Stimulated activated CD8-positive, alpha-beta memory T cell treated with anti-CD3 and anti-CD28 coated beads, Interleukin-7, amount 100 ng/mL, for 48 hours (primary cell): ENCODE measurements at places on chromosomes 2 and 18.

GRCh38 chr2:226207671-226208070 lies 591.9 kb downstream of the IRS1 start:
- no peak for DNase-seq

- no peak for DNase-seq
Observed at GRCh38 chr2:106044021-106044420, 150.1 kb downstream of the UXS1 start.

DNA sequence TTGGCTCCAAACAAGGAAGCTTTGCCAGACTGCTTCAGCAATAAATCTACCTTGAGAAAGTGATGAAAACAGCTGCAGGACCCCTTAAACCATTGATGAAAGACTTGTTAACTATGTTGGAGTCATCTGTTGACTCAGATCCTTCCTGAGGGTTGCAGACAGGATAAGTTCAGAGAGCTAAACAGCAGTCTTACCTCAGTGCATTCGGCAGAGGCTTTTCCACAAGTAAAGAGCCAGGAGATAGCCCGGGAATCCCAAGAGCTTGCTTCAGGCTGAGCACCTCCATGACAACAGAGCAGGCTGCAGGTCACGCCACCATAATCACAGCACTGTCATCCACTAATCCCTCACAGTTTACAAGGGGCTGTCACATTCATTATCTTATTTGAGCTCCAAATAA lies 23.7 kb downstream of the KIAA2012 start:
- no peak for DNase-seq

DNA sequence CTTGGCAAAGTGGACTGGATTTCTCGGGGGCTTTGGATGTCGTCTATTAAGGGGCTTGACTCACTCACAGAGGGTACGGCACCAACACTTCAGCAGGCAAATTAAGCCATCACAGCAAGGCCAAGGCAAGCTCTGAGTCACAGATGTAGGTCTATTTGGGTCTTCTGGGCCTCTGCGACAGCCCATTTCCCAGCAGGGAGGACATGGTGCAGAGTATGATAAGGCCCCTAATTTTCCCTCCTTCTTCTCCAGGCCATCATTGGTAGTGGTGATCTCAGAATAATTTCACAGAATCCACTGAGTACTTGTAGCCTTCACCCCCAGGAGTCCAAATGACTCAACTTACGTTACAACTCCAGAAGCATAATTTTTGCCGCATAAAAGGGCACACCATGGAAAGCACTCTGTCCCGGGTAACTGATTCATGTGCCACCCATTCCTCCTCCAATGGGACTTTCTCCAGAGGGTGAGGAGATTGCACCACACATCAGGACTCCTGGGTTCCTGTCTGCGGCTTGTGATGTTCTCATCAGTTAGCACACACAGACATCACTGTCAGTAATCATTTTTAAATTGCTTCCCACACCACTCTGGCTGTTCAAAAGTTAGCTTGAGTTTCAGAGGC lies 164.9 kb downstream of the TXNL1 start:
- DNase-seq: no peak

GRCh38 chr2:86241611-86242010 lies 42.4 kb downstream of the MRPL35 start:
- DNase-seq: no peak

GRCh38 chr18:61426492-61427053 lies 93.3 kb downstream of the CDH20 start:
- DNase-seq: no peak

GRCh38 chr2:157900203-157900602 lies 24.1 kb upstream of the ACVR1 start:
- DNase-seq: no peak

DNA sequence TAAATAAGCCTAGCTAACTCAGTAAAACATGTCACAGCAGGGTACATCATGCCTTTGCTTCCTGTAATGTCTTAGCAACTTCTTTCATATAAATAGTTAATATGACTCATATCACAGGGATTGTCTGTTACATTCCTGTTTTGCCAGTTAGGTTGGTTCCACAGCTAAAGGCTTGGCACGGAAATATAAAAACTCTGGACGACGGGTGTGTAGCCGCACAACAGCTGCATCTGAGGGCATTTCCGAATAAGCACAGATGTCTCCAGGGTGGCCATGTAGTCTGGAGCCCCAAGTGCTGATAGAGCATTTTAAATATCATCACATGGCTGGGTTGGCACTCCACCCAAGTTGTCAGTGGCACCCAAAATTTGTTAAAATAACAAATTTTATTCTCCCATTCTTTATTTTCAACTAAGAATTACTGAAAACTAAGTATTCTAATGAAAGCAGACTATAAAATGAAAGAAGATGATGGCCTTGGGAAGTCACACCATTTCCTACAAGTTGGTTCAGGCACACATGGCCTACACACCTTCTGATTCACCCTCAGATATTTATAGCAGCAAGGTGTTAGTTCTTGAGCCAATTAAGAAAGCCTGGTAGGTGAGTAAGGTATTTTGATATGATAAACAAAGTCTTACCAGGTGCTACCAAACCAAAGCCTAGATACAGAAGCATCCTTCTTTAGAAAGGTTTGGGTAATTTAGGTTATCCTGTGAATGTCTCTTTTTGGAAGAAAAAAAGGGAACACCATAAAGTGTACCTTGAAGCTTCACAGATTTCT lies 61.8 kb upstream of the STK17B start:
- DNase-seq: no peak

DNA sequence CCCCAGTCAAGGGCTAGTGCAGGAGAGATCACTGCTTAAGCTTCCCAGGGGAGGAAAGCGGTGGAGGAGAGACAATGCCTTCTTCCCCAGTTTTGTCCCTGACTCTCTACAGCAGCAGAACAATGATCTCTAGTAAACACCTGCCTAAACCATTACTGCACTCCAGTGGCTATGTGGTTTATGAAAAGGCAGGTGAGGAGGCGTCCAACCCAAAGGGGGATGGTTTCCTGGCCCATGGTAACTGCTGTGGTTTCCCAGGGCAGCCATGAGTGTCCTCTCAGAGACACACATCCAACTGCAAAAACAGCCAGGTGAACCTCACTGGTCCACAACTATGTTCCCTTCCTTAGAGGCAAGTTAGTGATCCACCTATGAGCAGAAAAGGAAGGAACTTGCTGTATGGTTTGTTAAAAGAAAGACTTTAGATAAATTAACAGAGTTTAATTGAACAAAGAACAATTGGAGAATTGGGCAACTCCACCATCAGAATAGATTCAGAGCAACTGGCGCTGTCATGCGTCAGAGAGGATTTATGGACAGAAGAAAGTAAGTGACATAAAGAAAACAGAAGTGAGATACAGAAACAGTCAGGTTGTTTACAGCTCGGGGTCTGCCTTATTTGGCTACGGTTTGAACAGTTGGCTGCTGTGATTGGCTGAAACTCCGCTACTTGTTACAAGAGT lies 4.8 kb upstream of the TTC39C start:
- DNase-seq: peak; percentile 14

GRCh38 chr18:37671530-37671929 lies 105.9 kb upstream of the CELF4 start:
- DNase-seq: no peak

- no peak for DNase-seq
Observed at GRCh38 chr2:112825706-112826105, 10.9 kb downstream of the IL1B start.

GRCh38 chr2:28997237-28997846 lies 16.2 kb downstream of the TOGARAM2 start:
- no peak for DNase-seq

GRCh38 chr2:219352448-219353023 lies 20.0 kb upstream of the RESP18 start:
- DNase-seq: peak; percentile 45

GRCh38 chr2:25123682-25124081 lies 44.7 kb downstream of the POMC start:
- no peak for DNase-seq

DNA sequence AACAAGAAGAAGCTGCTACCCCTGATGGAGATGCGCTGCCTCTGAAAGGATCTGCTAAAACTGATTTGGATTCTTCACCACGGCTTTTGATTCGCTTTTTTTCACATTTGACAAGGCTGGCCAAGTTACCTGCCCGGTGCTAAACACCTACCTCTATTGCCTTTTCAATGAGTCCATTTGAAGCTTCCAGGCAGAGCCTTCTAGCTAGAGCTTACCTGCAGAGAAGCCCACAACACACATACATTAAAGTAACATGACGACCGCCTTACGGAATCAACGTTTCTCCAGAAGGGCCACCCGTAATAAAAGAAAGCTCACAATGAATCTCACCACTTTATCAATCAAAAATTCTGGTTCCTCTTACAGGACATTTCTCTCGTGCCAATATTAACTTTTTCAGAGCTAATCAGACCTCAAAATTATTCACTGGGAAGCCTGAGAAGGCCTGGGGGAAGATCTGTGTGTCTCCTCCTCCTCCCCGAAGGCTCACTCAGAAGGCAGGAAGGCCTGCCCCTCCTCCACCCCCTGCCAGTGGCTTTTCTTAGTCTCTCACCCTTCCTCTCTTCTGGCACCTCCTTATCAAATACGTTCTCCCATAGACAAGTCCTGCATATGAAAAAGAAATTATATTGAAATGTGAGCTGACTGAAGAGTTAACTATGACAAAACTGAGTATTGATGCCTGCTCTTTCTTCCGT lies 171.0 kb downstream of the DNER start:
- DNase-seq: no peak

GRCh38 chr2:31150120-31150670 lies 12.0 kb upstream of the GALNT14 start:
- no peak for DNase-seq

- DNase-seq: no peak
Observed at GRCh38 chr2:121993682-121994081, 238.2 kb downstream of the TSN start.

DNA sequence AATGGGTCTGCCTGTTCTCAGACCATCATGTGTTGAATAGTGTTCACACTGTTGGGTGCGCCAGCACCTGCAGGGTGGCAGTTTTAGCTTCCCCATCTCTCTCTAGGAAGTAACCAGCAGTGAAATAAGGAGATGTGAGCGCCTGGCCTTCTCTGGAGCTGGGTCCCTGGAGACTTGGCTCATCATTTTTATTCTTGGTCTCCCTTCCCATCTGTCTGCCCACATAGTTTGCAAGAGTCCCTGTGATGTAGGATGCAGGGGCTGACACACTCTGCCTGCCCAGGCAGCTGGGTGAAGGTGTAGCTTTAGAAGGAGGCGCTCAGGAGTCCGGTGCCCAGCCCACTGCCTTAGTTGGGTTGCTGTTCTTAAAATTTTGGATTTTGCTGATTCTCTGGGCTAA lies 172.2 kb downstream of the LDLRAD4 start:
- DNase-seq: no peak

DNA sequence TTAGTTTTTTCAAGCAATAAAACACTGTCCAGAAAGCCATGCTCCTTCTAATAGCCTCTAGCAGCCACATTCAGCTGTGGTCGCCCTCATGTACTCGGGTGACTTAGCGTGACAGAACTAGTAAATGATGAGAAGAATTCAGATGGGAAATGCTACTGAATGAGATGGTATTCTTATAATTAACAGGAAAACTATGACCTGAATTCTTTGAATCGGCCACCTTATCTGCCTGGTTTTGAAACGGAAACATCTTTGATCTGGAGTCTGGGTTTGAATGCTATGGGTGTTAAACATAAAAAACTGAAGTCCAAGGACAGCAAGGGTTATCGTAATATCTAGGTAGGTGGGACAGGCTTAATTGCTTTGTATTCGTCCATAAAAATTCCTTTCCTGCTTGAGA lies 138.8 kb upstream of the DNMT3A start:
- no peak for DNase-seq

- no peak for DNase-seq
Observed at GRCh38 chr18:49226243-49227000, 234.0 kb downstream of the DYM start.

DNA sequence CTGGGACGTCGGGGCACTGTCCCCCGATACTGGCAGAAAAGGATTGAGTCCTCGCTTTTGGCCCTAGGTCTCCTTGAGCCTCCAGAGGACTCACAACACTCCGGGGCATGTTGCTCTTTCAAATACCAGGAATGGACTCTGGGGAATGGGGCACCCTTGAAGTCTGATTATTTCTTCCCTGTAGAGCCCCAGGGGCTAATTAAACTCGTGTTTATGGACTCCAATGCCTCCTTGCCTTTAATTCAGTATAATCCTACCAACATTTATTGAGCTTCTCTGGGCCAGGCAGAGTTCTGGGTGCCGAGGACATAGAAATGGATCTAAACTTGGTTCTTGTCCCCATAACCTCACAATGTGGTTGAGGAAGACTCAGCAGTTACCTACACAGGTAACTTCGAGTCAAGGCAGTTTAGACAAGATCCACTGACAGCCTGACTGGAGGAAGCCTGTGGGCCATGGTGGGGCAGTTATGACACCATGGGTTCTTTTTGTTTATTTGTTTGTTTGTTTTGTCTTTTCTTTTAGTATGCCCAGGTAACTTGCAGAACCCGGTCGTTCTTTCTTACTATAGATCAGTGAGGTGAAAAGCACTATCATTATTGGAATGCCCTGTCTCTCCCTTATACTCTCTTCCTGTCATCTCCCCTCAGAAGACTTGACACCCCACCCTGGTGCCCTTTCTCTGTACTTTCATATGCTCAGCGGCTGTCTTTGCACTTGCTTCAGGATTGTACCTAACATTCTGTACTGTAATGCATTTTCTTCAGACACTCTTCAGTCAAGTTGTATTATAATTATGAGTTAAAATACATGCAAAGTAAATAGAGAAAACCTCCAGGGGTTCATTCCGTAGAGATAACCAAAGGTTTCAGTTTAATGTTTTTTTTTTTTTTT lies 3.2 kb downstream of the CFLAR start:
- no peak for DNase-seq

DNA sequence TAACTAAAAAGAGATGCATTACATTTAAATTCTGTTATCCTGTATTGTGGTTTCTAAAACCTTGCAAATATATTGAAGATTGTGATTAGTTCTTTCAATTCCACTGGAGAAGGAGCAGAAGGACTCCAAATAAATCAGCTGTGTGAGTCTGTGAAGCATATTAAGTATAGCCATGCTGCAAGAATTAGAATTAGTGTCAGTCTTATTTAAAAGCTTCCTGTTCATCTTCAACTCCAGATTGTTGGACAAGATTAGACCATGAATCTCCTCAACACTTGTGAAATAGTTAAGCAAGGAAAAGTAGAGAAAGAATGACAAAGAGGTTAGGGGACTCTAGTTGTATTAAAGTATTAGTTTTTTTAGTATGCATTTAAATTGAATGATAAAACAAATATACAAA lies 92.5 kb upstream of the LRP1B start:
- DNase-seq: no peak

- no peak for DNase-seq
Observed at GRCh38 chr2:180130403-180130802, 123.3 kb upstream of the CWC22 start.

GRCh38 chr2:18611604-18612003 lies 22.2 kb upstream of the NT5C1B start:
- no peak for DNase-seq

DNA sequence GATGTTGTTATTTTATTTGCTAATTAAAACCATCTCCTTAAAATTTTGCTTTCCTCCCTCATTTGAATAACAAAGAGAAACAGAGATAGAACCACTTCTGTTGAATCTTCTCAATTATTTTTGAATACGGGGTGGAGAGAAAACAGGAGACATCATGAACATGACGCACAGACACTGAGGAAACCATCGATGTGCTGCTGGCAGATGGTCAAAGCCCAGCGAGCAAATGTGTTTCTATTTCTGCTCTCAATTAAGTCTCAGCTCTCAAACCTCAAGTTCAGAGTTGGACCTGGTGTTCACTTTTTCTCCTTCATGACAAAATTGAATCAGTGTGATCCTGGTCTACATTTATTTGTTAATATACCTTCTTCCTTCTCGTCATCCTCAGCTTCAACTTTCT lies 36.1 kb upstream of the TWIST2 start:
- DNase-seq: no peak

- no peak for DNase-seq
Observed at GRCh38 chr2:191170301-191170636, 19.5 kb upstream of the STAT4 start.
